Stimulated activated CD8-positive, alpha-beta memory T cell treated with anti-CD3 and anti-CD28 coated beads, Interleukin-4, amount 100 ng/mL, for 4 hours (primary cell): ENCODE measurements at places on chromosomes 2 and 18.

- no peak for DNase-seq
Measured at GRCh38 chr2:241902357-241902991, 32.9 kb downstream of the RTP5 start.

GRCh38 chr2:8089596-8089995 lies 592.3 kb upstream of the ID2 start:
- DNase-seq, result no peak

DNA sequence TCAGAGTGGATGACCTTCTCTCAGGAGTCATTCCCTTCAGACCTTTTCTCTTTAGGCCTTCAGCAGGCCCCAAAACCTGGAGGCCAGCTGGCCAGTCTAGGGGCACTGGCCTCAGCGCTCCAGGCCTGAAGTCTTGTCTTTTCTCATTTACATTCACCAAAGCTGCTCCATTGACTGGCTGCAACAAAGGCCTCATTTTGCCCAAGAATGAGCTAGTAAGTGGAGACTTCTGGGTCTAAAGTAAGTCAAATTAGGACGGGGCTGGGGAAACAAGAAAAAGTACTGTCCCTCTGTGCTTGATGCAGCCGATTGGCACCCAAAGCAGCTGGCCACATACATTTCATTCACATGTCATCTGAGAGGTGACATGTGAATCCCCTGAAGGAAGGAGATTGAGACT lies 83.8 kb upstream of the RIOK3 start:
- no peak for DNase-seq

DNA sequence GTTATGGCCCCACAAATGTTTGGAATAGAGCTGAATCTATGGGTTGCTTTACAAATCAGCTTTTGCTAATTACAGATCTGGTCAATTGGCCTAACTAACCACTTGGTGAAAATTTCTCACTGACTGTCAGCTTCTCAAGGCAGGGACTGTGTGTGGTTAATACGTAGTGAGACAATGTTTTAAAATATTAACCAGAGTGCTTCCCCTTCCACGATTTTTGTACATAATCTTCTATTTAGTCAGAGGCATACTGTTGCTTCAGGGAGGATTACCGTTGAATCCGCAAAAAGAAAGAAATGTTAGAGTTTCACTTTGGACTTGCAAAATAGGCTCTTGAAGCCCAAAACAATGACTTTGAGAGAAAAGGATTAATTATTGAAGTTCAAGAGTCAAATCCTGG lies 14.9 kb upstream of the KCNS3 start:
- no peak for DNase-seq

- no peak for DNase-seq
Measured at GRCh38 chr2:229686122-229686919, 28.0 kb downstream of the DNER start.
